ENCODE measurements at places on chromosomes 2 and 18. TPM values are rescaled to one million over a fixed set of nuclear protein-coding genes. Genes with fewer than 3 reads are reported as not detected.
A peak's percentile ranks its signal among the peaks of the same experiment; 100 is the strongest.

Gene GBX2
- total RNA-seq, result not detected

Gene FOXI3
- not detected for total RNA-seq

DNA sequence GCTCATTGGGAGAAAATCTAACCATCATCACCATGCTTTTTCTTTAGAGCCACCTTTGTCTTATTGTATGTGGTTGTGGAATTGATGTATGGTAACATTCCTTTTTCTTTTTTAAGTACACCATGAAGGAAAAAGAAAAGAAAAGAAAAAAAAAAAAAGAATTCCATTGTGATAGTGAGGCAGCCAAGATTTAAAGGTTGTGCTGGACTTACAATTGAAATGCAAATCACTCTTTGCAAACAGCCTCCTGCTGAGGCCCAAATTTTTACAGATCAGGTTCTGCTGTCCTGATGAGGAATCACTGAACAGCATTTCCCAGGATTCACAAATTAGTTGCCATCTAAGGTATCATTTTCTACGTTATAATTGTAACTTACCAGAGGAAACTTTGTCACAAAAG lies 1101.0 kb upstream of the FANCL start:
- no peak for DNase-seq

Gene RAB27B
- 0.23 TPM for total RNA-seq

- DNase-seq, result no peak
Observed at GRCh38 chr2:219619235-219619634, 8.2 kb upstream of the SLC4A3 start.

DNA sequence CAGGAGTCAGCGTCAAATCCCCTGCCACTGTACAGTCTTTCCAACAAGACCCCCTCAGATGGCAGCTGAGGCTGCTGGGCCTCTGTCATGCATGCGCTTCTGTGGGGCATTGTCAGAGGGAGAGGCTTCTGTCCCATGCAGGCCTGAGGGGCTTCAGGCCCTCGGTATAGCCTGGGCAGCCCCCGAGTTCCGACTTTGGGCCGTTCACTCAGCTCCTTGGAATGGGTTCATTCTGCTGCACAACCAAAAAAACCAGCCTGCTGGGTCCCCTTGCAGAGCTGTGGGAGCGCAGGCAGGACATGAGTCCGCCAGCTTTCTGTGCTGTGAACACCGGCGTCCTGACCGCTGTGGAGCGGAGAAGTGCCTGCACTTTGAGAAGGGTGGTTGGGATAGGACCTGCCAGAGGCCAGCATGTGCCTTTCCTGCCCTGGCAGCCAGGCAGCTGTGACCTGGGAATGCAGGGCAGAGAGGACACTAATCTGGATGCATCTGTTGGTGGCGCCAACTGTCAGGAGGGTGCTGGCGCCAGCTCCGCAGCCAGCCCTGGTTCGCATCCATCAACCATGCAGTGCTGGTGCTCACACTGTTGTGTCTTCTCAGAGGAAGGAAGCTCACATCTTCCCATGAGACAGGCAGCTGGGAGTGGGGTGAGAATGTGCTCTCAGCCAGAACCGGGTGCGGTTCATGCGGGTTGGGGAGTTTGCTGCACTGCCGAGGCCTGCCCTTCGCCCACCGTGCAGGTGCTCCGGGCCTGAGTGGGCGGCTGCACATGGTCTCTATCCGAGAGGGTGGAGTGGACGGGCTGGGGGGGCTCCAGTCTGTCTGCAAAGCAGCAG lies 14.3 kb downstream of the ARHGEF4 start:
- DNase-seq, result no peak

Gene GPR75
- 1.4 TPM for total RNA-seq

DNA sequence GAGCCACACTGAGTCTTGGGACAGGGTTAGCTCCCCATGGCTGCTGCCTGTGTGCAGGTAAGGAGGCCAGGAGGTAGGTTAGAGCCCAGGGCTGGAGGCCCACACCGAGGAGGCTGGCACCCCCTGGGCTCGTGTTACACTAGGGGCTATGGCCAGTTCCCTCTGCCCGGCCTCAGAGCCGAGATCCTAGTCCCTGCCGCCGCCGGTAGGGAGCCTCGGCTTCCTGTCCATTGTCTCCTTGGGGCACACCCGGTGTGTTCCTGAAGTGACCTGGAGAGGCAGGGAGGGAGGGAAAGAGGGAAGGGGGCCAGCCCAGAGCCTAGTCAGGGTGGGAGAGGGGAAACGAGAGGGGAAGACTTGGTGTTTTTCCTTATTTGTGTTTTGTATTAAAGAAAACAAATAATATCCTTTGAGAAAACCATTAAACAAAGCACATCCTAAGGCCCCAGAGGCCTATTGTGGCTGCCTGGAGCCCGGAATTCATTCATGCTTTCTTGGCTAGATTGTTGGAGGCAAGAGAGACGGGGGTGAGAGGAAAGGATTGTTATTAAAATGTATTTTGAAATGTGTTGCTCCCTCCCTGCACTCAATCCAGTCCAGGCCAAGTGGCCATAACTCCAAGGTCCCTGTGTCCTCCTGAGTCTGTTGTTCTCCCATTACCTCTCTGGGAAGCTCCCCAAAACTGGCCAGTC lies 170.7 kb downstream of the CTIF start:
- DNase-seq, result peak; percentile 56

Gene MREG
- 0.47 TPM for total RNA-seq

Gene LANCL1
- total RNA-seq, result 52.0 TPM

DNA sequence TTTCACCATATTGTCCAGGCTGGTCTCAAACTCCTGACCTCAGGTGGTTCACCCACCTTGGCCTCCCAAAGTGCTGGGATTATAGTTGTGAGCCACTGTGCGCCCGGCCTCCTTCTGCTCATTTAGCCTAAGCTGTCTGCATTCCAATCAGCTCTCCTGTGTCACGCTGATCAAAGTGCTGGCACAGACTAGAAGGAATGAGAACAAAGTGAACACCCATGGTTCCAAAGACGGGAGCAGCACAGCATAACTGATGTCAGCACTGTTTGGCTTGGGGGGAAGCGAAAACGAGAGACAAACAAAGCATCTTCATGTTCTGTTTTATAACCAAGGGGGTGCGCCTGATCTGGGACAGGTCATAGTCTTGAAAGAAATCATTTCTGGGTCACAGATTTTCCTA lies 43.3 kb downstream of the DIPK1C start:
- DNase-seq, result no peak

Gene SETBP1
- total RNA-seq, result 8.8 TPM

DNA sequence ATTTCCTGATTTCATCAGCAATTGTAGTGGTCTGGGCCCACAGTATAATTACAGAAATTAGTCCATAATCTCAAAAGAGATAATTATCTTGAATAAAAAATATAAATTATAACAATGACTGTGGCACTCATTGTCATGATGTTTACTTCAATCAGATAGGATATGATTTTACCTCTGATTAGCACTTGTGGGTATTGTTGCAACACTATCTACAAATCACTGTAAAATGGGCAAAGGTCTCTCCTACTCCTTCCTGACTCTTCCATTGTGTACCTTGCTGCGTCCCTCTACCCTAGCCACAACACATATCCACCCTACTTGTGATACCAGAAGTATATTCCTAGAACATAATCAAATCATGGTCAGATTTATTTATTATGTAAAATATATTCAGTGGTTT lies 200.9 kb upstream of the TRIB2 start:
- DNase-seq, result no peak

Gene ZDBF2
- 15.6 TPM for total RNA-seq

DNA sequence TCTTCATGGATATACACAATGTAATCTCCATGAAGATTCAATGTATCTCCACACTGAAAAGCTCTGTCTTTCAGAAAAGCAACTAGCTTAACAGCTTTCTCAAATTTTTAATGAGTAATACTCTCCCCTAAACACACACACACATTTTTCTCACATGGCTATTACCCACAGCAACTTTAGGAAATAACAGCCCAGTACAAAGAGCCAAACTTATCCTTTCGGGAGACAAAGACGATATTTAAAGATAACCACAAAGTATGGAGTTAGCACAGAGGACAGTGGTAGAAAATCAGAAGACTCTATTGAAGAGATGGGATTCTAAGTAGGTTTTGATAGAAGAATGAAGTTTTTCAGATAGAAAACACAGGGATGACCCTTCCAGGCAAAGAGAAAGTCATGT lies 394.9 kb upstream of the TRIB2 start:
- no peak for DNase-seq

Gene COL3A1
- 122 TPM for total RNA-seq

DNA sequence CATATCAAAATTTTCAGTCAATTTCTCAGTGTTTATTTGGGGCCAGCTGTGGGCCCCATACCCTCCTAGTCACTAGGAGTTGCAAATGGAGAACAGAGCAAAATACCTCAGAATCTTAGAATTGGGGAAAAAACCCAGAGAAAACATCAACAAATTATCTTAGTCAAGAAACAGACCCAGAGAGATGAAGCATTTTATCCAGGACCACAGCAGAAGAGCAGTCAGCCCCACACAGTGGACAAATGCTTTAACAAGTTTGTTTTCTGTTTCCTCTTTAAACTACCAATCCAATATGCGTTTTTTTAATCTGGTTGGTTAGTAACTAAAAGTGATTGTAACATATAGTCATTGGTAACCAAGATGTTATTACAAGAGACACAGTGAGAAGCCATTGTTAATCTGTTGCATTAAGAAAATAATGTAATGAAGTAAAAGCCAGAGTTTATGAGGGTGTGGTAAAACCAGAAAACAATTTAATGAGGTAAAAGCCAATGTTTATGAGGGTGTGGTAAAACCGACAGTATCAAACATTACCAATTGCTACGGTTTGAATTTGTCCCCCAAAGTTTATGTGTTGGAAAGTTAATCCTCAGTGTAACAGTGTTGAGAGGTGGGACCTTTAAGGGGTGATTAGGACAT lies 60.7 kb upstream of the COX7A2L start:
- DNase-seq, result no peak

DNA sequence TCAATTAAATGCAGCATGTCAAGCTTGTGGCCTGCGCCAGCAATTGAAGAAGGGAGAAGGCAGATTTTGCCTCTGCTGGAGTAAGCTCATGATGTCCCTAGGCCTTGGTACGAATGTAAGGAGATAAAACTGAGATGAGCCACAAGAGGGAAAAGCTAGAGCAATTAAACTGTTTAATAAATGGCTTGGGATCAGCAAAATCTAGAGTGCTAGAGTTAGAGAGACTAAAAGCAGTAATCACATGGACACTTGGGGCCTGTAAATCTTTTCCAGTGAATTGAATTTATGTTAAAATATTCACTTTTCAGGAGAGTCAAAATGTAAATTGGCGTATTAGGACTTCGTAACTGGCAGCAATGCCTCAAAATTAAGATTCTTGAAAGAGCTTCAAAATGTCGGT lies 86.2 kb downstream of the CDK15 start:
- no peak for DNase-seq

Gene FRZB
- total RNA-seq, result 5.7 TPM

DNA sequence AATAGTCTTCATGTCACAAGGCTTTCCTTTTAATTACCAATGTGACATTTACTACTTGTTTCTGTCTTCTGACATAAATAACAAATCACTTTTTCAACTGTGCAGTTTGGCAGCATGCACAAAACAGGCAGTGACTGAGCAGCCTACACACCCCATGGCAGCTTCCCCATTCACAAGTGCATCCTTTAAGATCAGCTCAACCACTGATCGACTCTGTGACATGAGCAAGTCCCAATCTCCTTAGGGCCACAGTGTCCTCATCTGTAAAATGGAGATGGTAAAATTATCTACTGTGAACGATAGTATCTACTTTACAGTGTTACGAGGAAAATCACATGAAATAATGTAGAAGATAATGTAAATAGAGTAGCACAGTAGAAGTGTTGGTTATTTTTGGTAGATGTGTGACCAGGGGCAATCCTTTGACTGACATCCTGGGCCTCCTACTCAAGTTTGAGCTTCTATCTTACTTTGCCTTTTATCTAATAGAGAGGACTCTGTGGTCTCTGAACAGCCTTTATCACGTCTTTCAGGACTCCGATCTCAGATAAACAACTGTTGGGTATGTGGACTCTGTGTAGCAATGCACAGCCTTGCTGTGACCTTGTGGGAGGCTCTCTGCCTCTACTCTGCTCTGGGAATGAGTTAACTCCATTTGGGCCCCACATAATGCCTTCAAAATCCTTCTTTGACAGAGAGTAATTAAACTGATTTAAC lies 120.6 kb downstream of the PIGN start:
- no peak for DNase-seq

- DNase-seq, result no peak
Observed at GRCh38 chr2:186590759-186591505, 1.1 kb downstream of the ITGAV start.

DNA sequence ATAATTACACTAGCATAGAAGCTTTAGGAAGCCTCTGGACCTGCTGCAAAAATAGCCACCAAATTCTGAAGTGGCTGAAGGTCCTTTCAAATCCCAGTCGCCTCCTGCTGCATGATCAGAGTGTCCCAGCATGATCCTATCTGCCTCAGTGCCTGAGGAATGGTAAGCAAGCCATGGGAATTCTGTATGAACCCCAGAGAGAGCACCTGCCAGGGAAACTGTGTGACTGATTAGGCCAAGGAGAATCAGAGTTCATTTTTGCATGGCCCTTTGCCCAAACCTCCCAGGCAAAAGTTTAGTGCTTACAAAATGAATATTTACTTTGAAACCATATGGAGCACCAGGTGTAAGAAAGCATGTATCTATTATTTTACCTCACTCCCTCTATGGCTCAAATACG lies 221.4 kb downstream of the ARL4C start:
- no peak for DNase-seq
